BJ (cell line): ENCODE measurements at places on chromosomes 2 and 18. TPM values are rescaled to one million over a fixed set of nuclear protein-coding genes. Genes with fewer than 3 reads are reported as not detected.

The IL36B gene
- not detected in 2 replicates for polyA plus RNA-seq

The CD302 gene
- polyA plus RNA-seq: 4.0 and 7.8 TPM in 2 replicates

The IL36G gene
- not detected in 2 replicates for polyA plus RNA-seq

The HOXD11 gene
- 9.8 and 9.9 TPM in 2 replicates for polyA plus RNA-seq

The GPC1 gene
- 62.9 and 126 TPM in 2 replicates for polyA plus RNA-seq

The HAAO gene
- polyA plus RNA-seq: 0.31 and 0.54 TPM in 2 replicates

The RGPD4 gene
- polyA plus RNA-seq: 0.04 TPM in 1 of 2 replicates, not detected in the other

The EFR3B gene
- polyA plus RNA-seq: 0.11 and 0.18 TPM in 2 replicates

The KIF5C gene
- polyA plus RNA-seq: 0.17 and 0.23 TPM in 2 replicates

The SERPINB13 gene
- not detected in 2 replicates for polyA plus RNA-seq

The MDH1B gene
- 0.39 and 0.76 TPM in 2 replicates for polyA plus RNA-seq

The UGT1A4 gene
- polyA plus RNA-seq: not detected in 2 replicates

The LGALSL gene
- polyA plus RNA-seq: 4.1 and 4.9 TPM in 2 replicates

The IHH gene
- polyA plus RNA-seq: 0.05 TPM in 2 replicates

The MORN2 gene
- 10.7 and 20.3 TPM in 2 replicates for polyA plus RNA-seq

The ANKRD36B gene
- polyA plus RNA-seq: 3.1 and 4.3 TPM in 2 replicates

The APLF gene
- 1.2 and 3.0 TPM in 2 replicates for polyA plus RNA-seq

The KCNK3 gene
- polyA plus RNA-seq: 0.13 and 0.22 TPM in 2 replicates
